ENCODE measurements at places on chromosomes 7 and 10.
A peak's percentile ranks its signal among the peaks of the same experiment; 100 is the strongest.

DNA sequence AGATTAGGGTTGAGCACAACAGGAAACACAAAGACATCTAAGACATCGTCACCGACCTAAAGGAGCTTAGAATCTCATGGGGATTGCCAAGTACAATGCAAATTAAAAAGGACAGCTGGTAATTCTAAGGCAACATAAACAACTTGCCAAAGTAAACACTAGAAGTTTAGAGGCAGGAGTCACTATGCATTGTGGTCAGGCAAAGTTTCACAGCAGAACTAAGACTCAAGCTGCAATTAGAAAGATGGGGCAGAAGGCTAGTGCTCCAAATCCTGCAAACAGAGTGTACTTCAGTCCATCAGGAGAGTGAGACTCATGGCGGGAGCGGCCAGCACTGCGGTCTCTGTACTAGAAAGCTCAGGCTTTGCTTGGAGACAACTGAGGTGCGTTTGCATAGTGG lies 52.7 kb downstream of the HIPK2 start:
- DNase-seq = peak; percentile 87

GRCh38 chr7:106865130-106866041 lies at the start of gene PIK3CG:
Gene PIK3CG (plus strand): TSS chr7:106865282. CDS start chr7:106867562, 2,280 bp downstream.
- DNase-seq = no peak

- DNase-seq = peak; percentile 13
These were observed 984.3 kb downstream of the REEP3 start for GRCh38 chr10:64505501-64505900.

GRCh38 chr10:113995201-113995600 lies 48.5 kb upstream of the ADRB1 start:
- no peak for DNase-seq

DNA sequence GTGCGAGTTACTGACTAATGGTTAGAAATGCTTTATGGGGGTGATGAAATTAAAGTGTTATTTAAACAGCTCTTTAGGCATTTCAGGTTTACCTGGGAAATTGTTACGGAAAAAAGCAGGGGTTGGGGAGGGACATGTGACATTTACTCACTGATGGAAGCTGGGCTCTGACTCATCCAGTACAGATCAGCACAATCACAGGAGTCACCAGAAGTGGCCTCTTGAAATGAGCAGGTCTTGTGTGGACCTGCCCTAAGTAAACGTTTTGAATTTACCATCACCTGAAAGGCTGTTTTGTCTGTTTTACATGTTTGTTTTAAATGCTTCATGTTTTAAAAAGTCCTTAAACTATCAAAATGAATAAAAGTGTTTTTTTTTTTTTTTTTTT lies 2.3 kb downstream of the GLRX3 start:
- peak; percentile 51 for DNase-seq

DNA sequence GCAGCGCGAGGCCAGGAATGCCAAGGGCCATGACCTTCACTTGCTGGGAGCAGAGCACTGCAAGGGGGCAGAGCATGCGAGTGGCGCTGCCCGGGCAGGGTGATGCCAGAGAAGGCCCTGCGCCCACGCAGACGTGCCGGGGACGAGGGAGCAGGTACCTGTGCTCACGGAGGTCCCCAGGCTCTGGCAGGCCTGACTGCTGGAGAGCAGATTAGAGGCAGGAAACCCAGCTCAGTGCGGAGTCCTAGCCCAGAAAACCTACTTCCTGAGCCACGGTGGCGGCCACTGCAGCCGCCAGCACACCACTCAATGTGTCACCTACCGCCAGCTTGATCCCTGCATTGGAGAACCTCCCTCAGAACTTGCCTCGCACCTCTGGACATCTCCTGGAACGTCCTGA lies 148.4 kb downstream of the MAD1L1 start:
- DNase-seq = no peak

DNA sequence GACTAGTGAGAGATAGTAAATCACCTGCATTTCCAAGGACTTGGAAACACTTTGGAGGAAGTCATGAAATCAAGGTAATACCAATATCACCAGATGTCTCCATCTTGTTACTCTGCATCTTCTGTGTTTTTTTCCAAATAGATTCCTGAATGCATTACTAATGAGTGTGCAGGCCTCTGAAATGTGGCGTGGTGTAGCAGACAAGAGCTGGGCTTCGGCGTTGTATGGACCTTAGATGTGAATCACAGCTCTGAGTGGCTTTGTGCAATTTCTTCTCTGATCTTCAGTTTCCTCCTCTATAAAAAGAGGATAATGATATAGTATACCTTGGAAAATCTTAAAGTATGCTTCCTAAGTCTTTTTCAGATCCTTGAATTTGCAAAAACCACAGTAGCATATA lies 9.6 kb upstream of the MYPN start:
- peak; percentile 59 for DNase-seq

DNA sequence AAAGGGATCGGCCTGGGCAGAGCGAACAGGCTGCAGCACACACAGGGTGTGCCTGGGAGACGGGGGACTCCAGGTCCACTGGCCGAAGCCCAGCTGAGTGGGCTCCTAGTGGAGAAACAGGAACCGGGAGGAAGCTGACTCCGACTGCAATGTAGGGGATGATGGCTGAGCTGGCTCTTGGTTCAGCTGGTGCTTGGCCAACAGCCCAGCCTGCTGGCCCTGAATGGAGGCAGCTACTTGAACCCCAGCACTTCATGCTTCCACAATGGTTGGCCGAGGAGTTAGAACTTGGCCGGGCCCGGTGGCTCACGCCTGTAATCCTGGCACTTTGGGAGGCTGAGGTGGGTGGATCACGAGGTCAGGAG lies 27.0 kb upstream of the FRAT2 start:
- DNase-seq = no peak

DNA sequence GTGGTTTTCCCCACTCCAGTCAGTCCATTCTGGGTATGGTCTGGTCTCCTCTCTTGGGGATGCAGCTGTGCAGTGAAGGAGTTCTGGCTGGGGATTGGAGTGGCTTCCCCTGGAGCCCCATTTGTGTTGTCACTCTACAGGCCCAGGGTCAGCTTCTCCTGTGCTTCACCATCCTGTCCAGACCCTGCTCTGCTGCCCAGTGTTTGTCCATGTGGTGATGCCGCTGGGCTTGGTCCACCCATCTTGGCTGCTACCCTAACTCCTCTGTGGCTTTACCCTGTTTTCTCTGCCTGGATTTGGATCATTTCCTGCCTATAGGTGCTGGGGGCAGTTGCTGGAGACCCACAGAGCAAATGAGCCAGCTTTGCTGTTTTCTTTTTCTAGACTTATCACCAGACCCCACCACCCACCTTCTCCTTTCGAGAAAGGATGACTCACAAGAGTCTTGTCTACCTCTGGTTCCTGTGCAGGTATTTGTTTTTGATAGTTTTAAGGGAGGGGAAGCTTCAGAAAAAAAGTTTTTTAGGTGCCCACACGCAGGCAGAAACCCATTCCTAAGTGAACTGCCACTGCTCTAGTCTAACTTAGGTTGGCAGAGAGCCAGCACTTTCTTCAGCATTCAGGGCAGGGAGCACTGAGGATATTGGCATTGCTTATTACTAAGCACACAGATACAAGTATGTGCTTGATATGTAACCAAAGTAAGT lies 8.5 kb downstream of the ZDHHC16 start:
- DNase-seq = peak; percentile 57

All from astrocyte of the hippocampus (primary cell).